ENCODE measurements at places on chromosomes 2 and 18.

DNA sequence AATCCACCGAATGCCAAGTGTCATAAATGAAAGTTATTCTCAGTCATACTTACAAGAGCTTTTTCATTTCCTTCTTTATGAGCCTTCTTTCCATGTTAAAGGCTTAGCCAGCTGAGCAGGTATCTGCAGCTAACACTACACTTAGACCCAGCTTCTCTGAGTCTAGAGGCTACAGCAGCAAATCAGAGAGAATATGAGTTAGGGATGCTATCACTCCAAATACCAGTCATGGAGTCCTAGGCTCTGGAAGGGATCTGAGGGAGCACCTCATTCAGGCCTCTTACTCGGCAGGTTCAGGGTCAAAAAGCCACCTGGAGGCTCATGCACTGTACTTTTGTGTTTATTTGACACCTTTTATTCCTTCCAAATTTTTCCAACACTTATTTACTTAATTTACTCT is 2.9 kb downstream of the C2orf80 start:
- DNase-seq, result no peak

DNA sequence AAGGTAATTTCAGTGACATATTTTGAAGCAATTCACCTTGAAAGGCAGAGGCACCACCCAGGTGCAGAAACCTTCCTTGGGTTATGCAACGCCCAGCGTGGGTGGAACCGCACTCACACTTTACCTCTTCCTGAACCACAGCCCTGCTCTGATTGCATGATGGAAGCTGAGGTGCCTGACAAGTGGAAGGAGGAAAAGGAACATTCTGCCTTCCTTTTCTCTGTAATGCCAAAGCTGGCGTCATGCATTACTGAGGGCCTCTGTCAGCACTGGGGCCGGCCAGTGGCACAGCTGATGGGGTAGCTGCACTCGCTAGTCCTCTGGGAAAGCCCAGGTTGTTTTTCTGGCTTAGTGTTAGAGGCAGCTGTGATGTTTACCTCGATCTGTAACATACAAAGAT is 266.5 kb downstream of the NEDD4L start:
- DNase-seq, result no peak

DNA sequence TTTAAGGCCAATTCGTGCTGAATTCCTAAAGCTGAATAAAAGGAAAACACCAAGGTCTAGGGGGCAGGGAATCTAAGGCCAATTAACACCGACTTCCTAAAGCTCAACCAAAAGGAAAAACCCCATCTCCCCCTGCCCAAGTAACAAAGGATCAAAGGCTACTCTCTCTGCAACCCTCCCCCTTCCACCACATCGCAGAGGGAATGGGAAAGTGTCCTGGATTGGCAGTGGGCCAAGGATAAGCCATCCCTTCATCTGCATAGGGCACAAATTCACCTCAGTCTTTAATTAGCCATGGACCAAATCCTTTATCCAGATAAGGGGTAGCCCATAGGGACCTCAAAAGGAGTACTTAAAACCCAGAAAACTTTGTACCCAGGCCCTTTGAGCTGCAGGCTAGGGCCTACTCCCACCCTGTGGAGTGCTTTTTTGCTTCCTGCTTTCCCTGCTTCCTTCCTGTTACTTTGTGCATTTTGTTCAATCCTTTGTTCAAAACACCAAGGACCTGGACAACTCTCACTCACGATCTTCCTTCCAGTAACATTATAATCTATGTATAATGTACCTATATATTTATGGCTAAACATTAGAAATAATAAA is 2119.8 kb upstream of the CELF4 start:
- DNase-seq, result no peak

- DNase-seq, result no peak
Measured at GRCh38 chr18:68505178-68505574, 209.7 kb downstream of the TMX3 start.

- no peak for DNase-seq
Measured at GRCh38 chr2:69116438-69116837, 103.5 kb downstream of the ANTXR1 start.

DNA sequence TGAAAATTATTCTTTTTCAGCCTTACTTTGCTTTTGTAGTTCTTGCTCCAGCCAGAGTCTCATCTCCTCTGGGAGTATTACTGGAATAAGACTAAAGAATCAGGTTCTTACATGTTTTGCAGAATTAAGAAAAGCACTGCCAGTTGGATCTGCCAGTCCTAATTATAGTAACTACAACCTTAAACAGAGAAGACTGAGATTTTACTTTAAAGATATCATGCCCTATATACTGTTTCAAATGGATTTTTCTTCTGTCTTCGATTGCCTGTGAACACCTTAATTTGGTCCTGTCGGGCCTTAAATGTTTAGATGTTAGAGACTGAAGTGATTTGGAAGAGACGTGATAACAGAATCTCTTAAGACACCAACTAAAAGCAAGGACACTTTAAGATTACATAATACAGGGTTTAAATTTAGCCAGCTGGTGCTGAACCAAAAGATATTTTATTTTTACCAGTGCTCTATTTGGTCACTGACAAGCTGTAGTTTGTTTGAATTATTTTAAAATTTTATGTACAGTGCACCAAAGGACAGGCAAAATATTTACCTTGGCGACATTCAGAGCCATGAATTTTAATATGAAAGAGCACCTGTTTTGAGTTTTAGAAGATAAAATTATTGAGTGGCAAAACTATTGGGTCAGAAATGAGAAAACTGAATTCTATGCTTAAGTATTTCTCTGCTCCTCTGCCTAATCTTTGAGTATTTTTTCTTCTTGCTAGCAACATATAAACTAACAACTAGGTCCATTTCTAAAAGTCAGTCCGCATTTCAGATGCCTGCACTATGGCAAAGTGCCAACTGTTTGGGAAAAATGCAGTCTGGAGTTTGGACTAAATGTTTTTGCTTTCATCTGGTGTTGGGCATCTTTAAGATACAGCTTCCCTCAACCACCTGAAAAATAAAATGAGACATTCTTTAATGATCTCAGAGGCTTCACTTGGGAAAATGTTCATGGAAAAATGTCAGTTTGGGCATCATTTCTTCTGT is 300.0 kb downstream of the XIRP2 start:
- no peak for DNase-seq

GRCh38 chr2:31903109-31903780 is 107.6 kb downstream of the MEMO1 start:
- no peak for DNase-seq

- no peak for DNase-seq
Measured at GRCh38 chr2:197920592-197921201, 116.3 kb downstream of the PLCL1 start.

DNA sequence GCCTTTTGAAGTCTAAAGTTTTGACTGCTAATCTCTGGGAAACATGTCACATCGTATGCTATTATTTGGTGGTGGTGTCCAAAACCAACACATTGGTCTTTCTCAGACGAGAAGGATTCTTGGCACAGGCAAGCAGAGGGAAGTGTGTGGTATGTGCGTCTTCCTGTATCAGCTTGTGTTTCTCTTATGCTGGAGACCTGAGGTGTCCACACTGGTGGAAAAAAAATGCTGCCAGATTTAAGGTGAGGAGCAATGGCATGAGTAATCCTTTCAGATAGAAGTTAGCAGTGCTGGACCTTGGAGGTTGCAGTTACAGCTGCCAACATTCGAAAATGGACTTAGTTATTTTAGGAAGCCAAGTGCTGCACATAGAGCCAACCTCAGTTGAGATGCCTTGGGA is 11.7 kb upstream of the FHL2 start:
- DNase-seq, result no peak

DNA sequence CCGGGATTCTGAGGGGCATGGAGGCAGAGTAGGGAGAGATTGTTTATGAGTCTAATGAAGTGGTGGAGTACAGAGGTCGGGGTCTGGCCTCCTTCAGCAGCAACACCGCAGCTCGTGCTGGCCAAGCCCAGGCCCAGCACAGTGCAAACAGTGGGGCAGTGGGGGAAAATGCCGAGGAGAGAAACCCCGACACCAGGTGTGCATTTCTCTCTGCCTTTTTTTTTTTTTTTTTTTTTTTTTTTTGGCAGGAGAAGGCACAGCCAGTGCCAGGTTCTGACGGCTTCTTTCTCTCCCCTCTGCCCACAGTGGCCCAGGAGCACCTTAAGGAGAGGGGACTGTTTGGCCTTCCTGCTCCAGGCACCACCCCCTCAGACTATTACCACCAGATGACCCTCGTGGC is 219.3 kb downstream of the GLI2 start:
- no peak for DNase-seq

DNA sequence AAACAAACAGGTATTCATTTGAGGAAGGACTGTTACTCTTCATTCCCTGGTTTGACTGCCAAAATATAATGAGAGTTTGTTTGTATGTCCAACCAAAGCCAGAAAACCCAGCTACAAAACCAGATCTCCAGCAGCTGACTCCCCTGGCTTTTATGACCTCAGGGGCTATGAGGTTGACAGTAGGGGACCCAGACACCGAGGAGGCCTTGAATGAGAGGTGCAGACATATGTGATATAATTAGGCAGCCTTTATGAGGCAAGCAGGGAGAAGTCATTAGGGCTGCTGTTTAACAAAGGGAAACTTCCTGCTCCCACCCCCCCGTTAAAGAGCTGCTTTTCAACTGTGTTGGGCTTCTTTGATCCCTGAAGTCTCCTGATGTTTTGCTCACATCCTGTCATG is 236.7 kb downstream of the SLC4A3 start:
- DNase-seq, result no peak

GRCh38 chr2:68423966-68424650 is 43.0 kb downstream of the FBXO48 start:
- no peak for DNase-seq

DNA sequence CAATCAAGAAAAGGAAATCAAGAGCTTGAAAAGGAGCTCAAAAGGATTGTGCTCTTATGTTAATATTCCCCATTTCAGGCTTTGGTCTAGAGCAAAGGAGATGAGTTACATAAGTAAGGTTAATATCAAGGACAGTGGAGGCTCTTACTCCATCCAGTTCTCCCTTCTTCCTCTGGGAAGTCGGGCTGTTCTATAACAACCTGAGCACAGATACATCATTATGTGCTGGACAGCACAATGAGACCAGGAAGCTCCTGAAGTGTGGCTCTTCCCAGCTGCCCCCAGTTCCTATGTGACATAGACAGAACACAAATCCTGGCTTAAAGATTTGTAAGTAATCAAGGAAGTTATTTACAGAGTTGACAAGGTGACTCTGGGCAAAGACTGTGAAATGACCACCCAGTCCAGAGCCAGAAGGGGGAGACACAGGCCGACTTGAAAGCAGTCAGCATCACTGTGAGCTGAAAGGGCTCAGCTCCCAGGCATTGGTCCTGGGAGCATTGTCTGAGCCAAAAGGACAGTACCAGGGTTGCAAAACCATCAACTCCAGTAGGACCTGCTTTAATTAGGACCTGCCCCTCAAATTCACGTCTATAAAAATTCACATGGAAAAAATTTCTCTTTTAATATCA is 917.6 kb upstream of the ACVR2A start:
- peak; percentile 56 for DNase-seq

- no peak for DNase-seq
Measured at GRCh38 chr2:191748059-191748461, 70.1 kb downstream of the NABP1 start.

- DNase-seq, result no peak
Measured at GRCh38 chr2:35938838-35939237, 416.7 kb upstream of the CRIM1 start.

DNA sequence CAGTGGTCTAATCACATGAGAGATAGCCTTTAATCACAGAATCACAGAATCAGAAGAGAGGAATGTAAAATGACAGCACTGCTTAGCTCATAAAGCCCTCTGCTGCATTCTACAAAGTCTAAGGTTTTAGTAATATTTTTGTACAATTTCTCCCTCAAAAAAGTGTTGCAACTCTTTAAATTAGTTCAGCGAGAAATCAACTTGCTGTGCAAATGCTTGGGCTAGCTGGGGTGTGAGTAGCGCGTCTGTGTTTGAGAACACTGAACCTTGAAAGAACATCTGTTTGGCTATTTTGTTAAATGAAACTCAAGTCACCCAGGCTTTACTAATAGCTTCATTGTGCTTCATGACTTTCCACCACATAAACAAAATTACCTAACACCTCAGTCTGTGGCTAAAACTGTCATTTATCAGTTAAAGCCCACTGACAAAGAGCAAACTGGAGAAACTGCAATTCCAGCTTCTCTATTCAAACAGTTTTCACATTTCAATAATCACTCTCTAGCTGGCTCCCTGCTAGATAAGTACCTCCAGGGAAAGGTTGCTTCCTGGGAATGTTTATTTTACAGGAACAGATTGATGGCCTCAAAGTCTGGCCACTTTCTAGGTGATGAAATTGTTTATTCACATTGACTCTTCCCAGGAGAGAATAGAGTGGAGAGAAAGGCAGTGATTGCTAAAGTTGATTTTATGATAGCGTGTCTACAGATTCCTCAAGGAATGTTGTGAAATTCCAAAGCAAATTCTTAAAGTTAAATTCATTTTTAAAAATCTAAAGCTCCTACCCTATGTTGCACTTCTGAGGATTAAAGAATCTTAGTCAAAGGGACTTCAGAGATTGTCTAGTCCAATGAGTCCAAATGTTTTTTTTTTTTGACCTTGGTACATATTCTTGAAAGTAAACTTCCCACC is 36.0 kb upstream of the STAT1 start:
- no peak for DNase-seq

DNA sequence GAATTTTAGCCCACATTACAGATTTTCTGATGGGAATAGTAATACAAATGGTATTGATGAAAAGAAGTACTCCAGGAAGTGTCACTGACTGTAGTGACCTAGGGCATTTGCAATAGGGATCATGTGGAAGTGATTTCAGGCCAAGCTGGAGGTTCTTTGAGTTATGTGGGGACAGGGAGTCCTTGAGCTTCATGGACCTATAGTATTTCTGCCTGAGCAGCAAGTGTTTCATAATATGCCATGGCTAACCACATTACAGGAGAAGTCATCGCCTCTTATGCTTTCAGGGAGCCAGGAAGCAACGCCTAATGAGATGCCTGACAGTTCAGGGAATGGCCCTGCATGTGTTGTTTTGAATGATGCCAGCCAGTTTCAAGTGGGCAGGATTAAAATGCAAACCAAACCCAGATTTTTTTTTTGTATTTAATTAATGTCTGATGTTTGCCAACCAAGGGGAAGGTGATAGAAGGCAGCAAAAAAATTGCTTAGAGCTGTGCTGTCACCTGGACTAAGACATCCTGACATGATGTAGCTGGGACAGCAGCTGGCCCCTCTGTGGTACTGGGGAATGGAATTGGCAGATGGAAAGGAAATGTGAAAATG is 109.5 kb downstream of the RAPGEF4 start:
- DNase-seq, result no peak

- no peak for DNase-seq
Measured at GRCh38 chr2:16336491-16336890, 329.1 kb downstream of the CYRIA start.

DNA sequence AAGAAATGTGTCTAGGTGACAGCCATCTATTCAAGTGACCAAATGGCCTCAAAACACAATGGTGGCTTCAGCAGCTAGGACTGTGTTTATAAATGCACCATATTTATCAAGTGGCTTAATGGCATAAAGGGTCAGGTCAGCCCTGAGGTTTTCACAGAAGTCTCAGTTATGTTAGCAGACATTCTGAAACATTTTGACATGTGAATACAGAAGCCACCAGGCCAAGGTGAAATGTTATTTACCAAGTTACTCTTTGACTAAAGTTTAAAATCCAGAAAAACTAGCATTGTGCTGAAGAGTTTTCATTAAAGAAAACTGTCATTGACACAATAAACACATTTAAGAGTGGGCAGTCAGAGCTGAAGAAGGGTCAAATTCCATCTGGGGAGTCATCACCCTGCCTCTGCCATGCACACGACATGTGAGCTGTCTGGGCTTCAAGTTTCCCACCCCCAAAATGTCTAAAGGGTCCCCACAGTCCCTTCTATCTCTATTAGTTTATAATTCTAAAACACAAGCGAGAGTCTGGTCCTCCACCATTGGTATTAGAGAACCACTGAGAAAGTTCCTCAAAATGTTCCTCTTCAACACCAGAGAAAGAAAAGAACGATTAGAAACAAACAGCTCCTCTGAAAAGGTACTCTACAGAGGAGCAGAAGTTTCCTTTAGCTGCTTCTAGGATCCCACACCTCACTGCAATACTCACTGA is 77.5 kb upstream of the FZD5 start:
- DNase-seq, result no peak

All from globus pallidus (tissue), 1 donor.